T-helper 2 cell (primary cell): ENCODE measurements at places on chromosomes 5 and 9.

DNA sequence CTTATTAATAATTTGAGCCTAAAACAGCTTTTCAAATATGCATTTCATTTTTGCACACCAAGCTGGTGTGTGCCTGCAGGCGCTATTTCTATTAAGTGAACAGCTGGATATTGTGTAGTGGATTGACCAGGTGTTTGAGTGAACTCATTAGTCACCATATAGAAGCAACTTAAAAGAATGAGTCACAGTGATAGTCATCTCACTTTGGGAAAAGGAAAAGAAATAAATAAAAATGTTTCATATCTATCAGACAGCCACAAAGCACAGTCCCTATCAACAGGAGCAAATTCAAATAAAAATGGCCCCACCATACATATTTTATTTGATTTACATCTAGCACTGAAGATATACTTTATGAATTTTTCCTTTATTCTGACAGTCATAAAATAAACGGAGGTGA, 456.5 kb upstream of the CDH9 start:
- DNase-seq, result no peak

- DNase-seq, result no peak
Observed at GRCh38 chr9:89978185-89978584, 373.4 kb downstream of the GADD45G start.

- DNase-seq, result no peak
Observed at GRCh38 chr5:180670586-180671359, 21.4 kb upstream of the FLT4 start.

DNA sequence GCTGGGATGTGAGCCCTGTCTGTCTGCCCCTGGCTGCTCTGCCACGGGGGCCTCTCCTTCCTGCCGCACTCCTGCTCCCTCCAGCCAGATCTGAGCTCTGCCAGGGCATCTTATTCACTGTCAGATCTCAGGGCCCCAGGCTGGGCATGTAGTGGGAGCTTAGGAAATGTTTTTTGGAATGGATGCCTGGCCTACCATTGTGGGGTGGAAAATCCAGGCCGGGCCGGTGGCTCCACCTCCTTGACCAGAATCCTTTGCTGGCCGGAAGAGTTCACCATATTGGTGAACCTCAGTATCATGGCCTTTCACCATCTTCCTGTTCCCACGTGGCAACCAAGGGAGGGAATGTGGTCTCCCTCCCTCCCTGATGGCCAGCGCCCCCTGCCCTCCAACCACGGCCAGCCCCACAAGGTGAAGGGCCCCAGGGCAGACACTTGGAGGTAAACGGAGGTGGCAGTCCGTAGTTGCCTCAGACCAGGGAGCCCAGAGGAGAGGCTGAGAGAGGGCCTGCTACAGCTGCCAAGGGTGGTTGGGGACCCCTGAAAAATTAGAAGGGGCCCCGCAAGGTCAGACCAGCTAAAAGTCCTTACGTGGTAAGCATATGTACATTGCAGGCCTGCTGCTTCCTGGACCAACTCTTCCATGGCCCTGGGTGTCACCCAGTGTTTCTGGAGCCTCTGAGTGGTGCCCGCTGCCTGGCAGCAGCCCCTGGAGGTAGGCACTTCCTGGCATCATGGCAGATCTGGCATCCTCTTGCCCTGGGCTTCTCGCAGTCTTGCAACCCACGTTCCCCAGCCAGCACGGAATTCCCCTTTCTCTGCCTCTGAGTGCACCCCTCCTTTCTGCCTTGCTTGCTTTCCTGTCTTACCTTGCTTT, 153.3 kb downstream of the RGS3 start:
- no peak for DNase-seq

DNA sequence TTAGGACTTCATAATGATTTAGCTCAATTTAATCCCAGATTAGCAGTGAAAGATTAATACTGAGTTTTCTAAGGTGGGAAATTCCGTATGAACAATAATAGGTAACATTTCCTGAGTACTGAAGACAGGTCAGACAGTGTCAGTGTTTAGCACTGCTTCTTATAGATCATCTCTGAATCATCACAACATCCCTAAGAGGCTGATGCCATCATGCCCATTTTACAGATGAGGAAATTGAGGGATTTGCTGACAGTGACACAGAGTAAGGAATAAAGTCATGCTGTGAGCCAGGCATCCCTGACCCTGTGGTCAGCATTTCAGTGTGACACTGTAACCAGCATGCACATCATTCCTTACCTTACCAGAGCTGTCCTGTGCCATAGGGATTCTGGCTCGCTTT, 44.5 kb downstream of the DAPK1 start:
- DNase-seq, result no peak

GRCh38 chr5:109852371-109853155, 162.8 kb downstream of the MAN2A1 start:
- DNase-seq, result no peak

- no peak for DNase-seq
Observed at GRCh38 chr5:141826674-141827073, 51.5 kb downstream of the PCDH1 start.

DNA sequence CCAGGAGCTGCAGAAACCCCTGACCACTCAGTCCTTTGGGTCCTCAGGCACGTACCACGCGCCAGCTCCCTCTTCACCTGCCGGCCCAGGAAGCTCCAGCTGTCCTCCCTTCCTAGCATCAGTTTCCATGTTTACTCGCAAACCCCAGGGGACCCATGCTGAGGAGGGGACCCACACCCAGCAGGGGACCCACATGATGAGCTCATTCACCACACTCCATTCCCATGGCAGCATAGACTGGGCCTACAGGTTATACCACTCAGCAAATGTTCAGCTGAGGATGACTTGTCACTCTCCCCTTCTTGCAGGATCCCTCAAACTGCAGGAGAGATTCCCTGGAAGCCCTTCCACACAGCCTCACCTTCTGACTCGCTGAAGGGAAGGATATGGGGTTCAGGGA, 73.5 kb upstream of the GALNT10 start:
- DNase-seq, result no peak

DNA sequence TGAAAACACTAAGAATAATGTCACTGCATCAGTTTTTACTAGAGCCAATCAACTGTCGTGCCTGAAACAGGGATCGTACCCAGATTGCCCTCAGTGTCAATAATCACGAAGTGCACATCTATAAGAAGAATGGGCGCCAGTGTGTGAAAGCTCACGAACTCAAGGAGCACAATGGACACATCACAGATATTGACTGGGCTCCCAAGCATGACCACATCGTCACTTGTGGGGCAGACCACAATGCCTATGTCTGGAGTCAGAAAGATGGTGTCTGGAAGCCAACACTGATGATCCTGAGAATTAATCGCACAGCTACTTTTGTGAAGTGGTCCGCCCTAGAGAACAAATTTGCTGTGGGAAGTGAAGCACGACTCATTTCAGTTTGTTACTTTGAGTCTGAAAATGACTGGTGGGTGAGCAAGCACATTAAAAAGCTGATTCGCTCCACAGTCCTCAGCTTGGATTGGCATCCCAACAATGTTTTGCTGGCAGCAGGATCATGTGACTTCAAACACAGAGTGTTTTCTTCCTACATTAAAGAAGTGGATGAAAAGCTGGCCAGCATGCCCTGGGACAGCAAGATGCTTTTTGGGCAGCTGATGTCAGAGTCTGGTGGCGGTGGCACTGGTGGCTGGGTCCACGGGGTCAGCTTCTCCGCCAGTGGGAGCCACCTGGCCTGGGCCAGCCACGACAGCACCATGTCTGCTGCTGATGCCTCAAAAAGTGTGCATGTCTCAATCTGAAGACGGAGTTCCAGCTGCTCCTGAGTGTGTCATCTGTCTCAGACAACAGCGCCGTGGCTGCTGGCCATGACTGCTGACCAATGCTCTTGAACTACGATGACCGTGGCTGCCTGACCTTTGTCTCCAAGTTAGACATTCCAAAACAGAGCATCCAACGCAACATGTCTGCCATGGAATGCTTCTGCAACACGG, 32.2 kb downstream of the NSA2 start:
- no peak for DNase-seq

GRCh38 chr9:35980289-35981011, 22.5 kb upstream of the OR2S2 start:
- DNase-seq, result no peak

- DNase-seq, result no peak
Observed at GRCh38 chr9:88579050-88579715, 44.2 kb downstream of the NXNL2 start.

- no peak for DNase-seq
Observed at GRCh38 chr9:116389541-116390302, 236.1 kb downstream of the PAPPA start.

DNA sequence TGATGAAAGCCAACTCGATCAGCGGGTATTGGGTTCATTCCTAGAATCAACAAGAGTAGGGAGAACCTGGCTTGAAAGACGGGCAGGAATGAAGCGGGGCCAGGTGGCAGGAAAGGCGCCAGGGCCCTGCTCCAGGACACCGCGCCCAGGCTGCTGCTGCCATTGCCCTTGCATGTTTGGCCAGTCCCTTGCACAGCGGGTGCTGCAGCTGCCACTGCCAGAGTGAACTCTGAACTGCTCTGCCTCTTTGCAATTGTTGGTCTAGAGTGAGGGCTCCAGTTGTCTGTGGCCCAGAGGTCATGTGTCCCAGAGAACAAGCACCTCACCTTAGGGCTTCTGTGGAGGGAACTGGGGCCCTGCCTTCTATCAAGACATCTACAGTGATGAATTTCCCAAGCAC, 24.0 kb upstream of the CARTPT start:
- no peak for DNase-seq

DNA sequence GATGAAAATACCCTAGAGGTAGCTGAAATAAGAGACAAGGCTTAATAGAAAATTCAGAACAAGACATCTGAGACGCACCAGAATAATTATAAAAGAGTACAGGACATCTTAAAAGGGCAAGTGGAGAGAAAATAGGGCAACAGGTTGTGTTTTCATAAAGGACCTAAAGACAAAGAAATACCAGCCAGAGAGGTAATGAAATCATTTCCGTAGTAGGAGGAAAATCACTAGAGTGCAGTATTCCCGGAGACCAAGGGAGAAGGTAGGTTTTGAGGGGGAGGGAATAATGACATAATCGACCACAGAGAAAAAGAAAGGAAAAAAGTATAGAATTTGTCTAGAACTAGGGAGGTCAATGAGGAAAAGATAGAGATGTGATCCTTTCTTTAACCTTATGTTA, 26.2 kb upstream of the CTNNAL1 start:
- no peak for DNase-seq

DNA sequence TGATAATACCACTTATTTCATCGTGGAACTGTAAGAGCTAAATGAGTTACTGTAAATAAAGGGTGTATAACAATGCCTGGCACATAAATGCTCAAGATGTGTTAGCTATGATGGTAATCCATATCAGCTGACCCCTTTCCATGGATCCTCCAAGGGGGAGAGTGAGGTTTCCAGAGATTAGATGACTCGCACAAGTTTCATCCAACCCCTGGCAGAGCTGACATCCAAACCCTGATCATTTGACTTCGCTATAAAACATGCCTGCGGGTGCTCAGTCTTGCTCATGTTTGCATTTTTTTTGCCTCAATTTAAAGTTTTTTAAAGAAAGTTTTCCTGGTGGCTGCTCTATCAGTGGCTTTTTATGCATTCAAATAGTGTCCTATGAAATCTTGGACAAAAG, 145.7 kb upstream of the SMIM23 start:
- no peak for DNase-seq

- no peak for DNase-seq
Observed at GRCh38 chr9:135584371-135584770, 22.8 kb downstream of the PAEP start.

DNA sequence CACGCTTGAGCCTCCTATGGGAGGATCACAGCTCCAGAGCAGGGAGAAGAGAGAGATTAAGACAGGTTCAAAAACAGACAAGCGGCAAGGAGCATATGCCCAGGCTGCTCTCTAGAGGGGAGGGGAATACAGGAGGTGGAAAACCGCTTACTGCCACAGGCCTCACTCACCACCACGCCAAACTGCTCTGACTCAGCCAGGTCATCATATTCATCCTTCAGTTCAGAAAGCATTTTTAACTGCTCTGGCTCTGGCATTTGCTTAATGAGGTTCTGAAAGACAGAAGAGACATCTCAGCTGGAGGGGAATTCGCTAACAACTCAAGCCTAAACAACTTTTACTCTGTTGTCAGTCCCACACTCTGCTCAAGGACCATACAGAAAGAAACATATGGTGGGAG, 40.1 kb downstream of the PCDHGC5 start:
- DNase-seq, result no peak

DNA sequence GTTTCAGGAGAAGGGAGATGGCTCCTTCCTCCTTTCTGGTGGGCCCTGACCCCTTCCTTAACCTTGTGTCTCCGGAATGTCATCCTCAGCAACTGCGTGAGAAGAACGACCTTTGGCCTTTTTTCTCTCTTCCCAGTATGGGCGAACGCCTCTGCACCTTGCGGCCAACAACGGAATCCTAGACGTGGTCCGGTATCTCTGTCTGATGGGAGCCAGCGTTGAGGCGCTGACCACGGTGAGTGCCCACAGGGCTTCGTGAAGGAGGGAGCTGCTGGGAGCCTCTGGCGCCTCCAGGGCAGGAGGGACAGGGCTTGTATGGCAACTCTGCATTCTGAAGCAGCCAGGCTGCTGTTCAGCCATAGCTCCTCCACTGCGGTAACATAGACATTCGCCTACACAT, 68.0 kb upstream of the CTSL start:
- no peak for DNase-seq

DNA sequence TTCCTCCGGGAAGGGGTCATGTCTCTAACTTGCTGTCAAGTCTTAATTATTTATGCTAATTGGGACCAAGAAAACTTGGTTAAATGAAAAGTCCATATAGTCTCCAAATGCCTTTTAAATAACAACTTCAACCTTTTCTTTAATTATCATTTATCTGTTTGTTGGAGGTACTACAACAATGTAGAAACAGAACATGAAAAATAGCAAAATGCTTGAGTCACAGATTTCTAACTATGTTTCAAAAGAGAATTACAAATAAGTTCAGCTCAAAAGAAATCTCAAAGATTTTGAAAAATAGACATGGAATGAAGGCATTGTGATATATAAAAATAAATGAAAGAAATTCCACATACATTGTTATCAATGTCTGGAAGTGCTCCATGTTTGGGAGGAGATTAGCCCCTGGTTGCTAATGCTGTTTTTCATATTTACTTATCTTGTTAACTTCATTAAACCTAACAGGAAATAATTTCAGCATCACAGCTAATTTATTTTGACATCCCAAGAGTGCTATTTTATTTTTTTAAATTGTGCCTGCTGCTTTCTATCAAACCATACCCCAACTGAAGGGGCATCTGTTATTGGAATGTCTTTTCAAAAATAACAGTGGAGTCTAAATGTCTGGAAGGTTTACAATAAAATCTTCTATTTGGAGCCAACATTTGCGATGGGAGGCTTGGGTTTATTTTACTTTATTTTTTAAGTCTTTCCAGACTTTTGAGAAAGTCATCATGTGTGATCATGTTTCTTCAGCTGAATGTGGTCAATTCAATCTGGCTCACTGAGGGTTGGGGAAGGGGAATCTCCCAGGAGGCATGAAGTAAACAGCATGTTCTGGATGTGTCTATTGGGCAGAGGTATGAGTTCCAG, 53.1 kb upstream of the ANKRD55 start:
- no peak for DNase-seq

GRCh38 chr9:110083866-110084265, 124.1 kb downstream of the C9orf152 start:
- no peak for DNase-seq
